ENCODE measurements at places on chromosomes 5 and 9. TPM values are rescaled to one million over a fixed set of nuclear protein-coding genes. Genes with fewer than 3 reads are reported as not detected.

The ADCY2 gene
- 1.1 TPM for total RNA-seq

GRCh38 chr5:96278981-96279380 is 154.1 kb downstream of the PCSK1 start:
- DNase-seq: no peak

- no peak for DNase-seq
Measured at GRCh38 chr9:14515049-14515448, 178.2 kb downstream of the ZDHHC21 start.

GRCh38 chr5:80884929-80885328 is 75.2 kb upstream of the RASGRF2 start:
- DNase-seq: no peak

DNA sequence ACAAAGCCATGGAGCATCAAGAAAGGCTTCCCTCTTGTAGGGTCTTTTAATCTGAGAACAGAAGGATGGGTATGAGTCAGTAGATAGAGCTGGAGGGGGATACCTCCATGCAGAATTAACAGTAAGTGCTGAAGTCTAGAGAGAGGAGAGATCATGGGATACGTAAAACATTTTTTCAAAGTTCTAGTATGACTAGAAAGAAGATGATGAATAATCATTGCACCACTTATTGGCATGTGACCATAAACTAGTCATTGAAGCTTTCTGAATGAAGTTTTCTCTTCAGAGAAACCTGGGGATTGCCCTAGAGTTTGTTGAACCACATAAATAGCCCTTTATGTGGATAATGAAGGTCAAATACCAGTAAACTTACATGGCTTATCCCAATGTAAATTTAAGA is 48.6 kb upstream of the PTPRD start:
- DNase-seq: no peak

- DNase-seq: no peak
Measured at GRCh38 chr5:7131680-7132079, 264.3 kb upstream of the ADCY2 start.

DNA sequence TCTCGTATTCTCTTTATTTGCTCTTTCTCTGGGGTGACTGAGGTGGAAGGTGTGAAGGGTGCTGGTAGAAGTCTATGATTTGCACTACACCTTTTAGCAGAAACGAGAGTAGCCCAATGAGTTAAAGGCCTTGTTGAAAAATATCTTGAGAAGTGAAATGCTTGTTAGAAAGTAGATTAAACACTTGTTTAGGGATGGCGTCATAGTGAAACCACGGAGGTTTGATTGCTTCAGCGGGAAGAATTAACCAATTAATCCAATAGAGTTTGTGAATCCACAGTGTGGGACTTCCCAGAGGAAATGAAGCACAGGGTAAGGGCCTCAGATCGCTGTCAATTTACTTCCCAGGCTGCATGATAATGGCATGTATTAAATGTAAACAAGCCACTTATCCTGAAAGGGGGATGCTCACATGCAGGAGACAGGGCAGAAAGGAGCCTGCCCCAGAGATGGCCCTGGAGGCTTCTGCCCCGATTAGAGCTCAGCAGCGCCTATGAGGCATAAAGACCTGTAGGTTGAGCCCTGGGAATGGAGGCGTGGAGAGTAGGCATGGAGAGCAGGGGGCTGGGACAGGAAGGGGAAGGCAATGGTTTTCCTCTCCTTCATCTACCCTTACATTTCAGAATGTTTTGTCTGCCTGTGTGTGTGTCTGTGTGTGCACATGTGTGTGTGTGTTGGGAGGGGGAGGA is 1.5 kb downstream of the FAM170A start:
- no peak for DNase-seq
